Activated CD4-positive, alpha-beta memory T cell treated with anti-CD3 and anti-CD28 coated beads for 36 hours (primary cell): ENCODE measurements at places on chromosomes 2 and 18. TPM values are rescaled to one million over a fixed set of nuclear protein-coding genes. Genes with fewer than 3 reads are reported as not detected.

DNA sequence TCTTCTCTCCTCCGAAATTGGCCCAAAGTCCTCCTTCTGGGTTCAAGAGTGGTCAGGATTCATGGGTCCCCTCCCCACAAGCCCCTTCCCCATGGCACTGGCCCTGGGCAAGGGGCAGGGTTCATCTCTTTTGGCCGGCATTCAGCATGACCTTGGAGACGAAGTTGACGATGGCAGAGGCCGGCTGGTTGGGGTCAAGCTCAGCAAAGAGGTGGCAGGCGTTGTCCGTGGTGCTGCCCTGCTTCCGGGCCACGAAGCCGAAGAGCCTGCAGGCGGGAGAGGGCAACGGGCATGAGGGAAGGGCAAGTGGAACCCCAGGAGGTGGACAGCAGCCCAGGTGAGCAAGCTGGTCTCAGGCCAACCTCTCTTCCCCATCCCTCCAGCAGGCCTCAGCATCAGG lies 198.5 kb downstream of the TNS1 start:
- no peaks in the 10 kb centered on the region for H3K36me3 ChIP-seq
- H3K4me3 ChIP-seq: no peak overlapping the region
- no peaks in the 10 kb centered on the region for H3K4me1 ChIP-seq
- no peak for DNase-seq

The LRP1B gene
- not detected for total RNA-seq

DNA sequence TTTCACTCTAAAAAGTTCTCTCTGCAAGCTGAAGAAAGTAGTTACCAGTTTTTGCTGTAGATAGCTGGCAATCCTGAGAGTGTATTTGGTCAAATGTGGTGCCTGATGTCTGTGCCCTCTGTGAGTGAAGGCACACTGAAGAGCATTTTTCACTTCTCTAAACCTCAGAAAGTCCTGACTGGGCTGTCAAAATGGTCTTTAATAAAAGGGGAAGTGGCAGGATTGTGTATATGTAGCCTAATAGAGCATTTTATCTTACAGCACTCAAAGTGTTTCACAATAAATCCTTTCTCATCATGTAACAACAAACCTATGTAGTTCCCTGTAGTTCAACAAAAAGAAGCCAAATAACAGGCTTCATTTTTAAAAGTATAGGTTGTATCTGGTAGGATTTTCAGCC lies 1552.3 kb upstream of the SLC39A10 start:
- H3K4me1 ChIP-seq: no peaks in the 10 kb centered on the region
- H3K4me3 ChIP-seq: no peak overlapping the region

DNA sequence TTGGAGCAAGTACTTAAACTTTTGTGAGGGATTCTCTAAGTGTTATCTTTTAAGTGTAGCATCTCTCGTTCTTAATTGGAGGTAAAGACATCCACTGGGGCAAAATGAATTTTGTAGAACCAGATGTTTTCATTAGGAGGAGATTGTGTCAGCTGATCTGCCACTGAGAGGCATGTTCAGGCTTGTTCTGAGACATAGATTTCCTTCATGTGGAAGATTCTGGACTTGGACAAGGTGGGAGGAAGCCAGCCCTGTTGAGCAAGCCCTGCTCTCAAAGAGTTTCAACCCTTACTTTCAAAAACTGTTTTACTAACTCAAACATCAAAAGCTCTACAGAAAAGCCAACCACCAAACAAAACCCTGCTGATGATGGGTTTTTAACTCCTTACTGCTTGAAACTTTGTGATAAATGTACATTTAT lies 6.5 kb downstream of the MAP4K4 start:
- H3K27ac ChIP-seq: peak overlapping the region; percentile 87
- peak; percentile 59 for DNase-seq
- no peaks in the 10 kb centered on the region for H3K27me3 ChIP-seq
- H3K36me3 ChIP-seq: peaks cover 10% of the 10 kb centered on the region
- peaks cover 74% of the 10 kb centered on the region for H3K4me1 ChIP-seq
- peak overlapping the region; percentile 62 for H3K4me3 ChIP-seq

The GCA gene
- 30.5 TPM for total RNA-seq

DNA sequence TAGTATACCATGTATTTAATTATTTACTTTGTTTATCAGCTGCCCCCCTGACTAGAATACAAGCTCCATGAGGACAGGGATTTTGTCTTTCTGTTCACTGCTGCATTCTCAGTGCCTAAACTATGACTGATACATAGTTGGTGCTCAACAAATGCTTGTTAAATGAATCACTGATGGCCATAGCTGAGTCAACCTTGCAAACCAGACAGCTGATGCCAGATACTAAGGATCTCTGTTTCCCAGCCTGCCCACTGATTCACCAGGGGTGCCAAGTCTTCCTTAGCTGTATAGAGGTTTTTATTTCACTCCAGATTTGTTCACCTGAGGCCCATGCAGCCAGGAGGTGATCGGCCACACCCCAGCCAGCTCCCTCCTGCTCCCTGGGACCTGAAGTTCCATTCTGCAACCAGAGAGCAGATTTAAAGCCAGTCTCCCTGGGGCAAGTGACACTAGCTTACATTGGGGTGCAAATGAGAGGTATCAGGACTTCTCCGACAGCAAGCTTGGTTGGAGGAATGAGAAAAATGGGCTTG lies 92.2 kb downstream of the C1QL2 start:
- no peak for DNase-seq
- no peaks in the 10 kb centered on the region for H3K36me3 ChIP-seq
- H3K27me3 ChIP-seq: no peaks in the 10 kb centered on the region
- no peak overlapping the region for H3K4me3 ChIP-seq
- no peak overlapping the region for H3K27ac ChIP-seq
- no peaks in the 10 kb centered on the region for H3K4me1 ChIP-seq

- no peak overlapping the region for H3K4me3 ChIP-seq
- DNase-seq: no peak
- no peak overlapping the region for H3K27ac ChIP-seq
- peaks cover 12% of the 10 kb centered on the region for H3K36me3 ChIP-seq
These were observed 32.4 kb downstream of the MRPS9 start for GRCh38 chr2:105070010-105070865.

GRCh38 chr2:45652090-45653031 lies 886 bp downstream of the PRKCE start:
- peak overlapping the region; percentile 61 for H3K27ac ChIP-seq
- H3K27me3 ChIP-seq: peaks cover 2% of the 10 kb centered on the region
- H3K36me3 ChIP-seq: peaks cover 2% of the 10 kb centered on the region

- no peak for DNase-seq
- H3K4me3 ChIP-seq: no peak overlapping the region
- no peaks in the 10 kb centered on the region for H3K27me3 ChIP-seq
- H3K36me3 ChIP-seq: no peaks in the 10 kb centered on the region
These were observed 208.6 kb downstream of the PARD3B start for GRCh38 chr2:204753841-204754240.

The STARD6 gene
- total RNA-seq: not detected

The WNT6 gene
- 0.40 TPM for total RNA-seq

The PIEZO2 gene
- not detected for total RNA-seq

- H3K27ac ChIP-seq: no peak overlapping the region
- H3K36me3 ChIP-seq: no peaks in the 10 kb centered on the region
- no peak for DNase-seq
- no peaks in the 10 kb centered on the region for H3K4me1 ChIP-seq
These were observed 26.5 kb downstream of the FIGN start for GRCh38 chr2:163709270-163709669.

The ERICH2 gene
- not detected for total RNA-seq

DNA sequence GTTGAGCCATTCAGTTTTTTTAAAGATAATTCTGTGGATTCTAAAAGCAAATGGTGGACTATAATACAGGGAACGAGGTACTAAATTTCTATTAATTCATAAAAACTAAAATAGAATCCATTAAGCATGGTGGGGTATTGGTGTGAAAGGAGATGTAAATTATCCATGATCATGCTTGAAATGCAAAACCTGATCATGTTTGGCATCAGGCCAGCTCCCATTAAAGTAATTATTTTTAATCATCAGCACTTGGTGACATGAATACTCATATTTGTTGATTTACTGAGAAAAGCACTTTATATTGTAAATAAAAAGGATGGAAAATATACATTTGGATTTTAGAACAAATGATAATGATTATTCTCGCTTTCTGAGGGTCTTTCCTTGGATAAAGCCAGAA lies 232.3 kb upstream of the MEIS1 start:
- no peak overlapping the region for H3K27ac ChIP-seq
- DNase-seq: no peak
- H3K36me3 ChIP-seq: no peaks in the 10 kb centered on the region
- H3K4me1 ChIP-seq: no peaks in the 10 kb centered on the region
